ENCODE measurements at places on chromosomes 4 and X. TPM values are rescaled to one million over a fixed set of nuclear protein-coding genes. Genes with fewer than 3 reads are reported as not detected.

DNA sequence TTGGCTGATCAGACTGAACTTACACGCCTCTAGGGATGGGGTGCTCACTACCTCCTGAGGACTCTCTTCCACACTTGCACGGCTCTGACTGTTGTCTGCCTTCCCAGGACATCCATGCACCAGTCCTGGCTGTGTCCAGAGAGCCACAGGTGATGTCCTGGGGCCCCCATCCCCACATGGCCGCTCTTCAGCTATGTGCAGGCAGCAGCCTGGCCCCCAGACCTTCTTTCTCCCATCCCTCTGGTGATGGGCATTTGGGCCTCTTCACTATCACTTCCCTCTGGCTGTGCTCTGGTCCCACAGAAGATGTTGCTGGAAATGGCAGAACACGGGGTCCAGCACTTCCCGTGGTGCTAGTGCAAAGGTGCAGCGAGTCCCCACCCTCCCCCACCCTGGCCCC, 40.9 kb upstream of the HMX1 start:
- DNase-seq = no peak

Gene PPEF1
- 0.63 TPM for total RNA-seq

DNA sequence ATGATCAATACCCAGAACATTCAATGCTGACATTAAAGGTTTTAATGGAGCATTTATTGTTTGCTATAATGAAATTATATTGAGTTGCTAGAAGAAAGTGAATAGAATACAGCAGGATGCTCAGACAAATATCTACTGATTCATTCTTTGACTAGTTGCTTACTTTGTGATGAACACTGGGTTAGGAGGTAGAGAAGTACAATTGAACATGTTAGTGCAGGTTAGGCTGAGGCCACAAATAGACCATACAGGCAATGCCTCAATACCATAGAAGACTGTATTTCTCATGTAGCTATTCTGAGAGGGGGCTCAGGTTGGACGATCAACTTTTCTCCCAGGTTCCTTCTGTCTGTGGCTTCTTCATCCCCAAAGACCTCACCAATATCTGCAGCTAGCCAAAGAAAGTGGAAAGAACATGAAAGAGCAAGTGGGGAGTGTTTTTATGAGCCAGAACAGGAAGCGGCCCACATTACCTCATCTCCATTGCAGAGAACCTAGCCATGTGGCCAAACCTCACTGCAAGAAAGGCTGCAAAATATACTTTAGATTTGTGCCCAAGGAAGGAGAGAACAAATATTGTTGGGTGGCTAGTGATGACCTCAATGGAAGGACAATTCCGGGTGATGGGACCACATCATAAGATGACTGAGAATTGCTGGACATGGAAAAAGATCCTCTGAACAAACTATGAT, 180.3 kb upstream of the GATB start:
- no peak for DNase-seq

Gene ZNF732
- not detected for total RNA-seq

GRCh38 chr4:38860788-38861424, 4.3 kb upstream of the TLR6 start:
- peak; percentile 26 for DNase-seq

Gene UGT2B10
- total RNA-seq = not detected

Gene COX7B
- 233 TPM for total RNA-seq

GRCh38 chr4:107467461-107467860, 252.6 kb downstream of the PAPSS1 start:
- no peak for DNase-seq

DNA sequence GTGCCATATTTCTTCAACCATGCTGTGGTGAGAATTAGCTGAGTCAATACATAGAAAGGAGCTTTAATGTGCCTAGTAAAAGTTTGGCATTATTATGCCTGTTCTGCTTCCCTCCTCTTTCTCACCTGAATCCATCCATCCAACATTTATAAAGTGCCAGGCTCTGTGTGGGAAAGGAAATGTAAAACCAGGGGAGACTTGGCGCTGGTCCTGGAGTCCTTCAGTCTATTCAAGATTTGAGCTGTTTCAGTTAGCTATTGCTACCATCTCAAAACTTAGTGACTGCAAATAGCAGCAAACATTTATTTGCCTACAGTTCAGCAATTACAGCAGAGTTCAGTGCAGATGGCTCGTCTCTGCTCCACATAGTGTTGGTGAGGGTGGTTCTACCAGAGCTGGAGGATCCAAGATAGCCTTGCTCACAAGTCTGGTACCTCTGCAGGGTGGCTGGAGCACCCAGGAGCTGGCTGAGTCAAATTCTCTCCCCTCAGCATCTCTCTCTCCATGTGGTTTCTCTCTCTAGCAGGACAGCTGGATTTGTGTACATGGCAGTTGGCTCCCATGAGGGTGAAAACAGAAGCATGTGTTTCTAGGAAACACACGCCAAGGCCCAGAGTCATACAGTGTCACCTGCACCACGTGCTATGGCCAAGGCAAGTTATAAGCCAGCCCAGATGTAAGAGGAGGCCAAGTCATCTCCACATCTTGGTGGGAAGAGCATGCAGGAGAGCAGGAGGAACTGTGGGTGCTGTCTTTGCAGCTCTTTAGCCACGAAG, 77.3 kb downstream of the FHDC1 start:
- no peak for DNase-seq

Gene QRFPR
- total RNA-seq = 7.8 TPM

Gene KIT
- total RNA-seq = 38.1 TPM

DNA sequence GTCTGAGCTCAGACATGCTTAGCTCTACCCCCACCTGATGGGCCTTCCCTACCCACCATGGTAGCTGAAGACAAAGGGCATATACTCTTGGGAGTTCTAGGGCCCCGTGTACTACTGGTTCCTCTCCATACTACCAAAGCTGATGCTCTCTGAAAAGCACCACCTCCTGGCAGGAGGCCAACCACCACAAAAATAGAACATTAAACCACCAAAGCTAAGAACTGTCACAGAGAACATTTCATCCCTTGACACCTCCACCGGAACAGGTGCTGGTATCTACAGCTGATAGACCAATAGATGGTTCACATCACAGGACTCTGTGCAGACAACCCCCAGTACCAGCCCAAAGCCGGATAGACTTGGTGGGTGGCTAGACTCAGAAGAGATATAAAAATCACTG, 13.4 kb downstream of the EDA2R start:
- DNase-seq = no peak

DNA sequence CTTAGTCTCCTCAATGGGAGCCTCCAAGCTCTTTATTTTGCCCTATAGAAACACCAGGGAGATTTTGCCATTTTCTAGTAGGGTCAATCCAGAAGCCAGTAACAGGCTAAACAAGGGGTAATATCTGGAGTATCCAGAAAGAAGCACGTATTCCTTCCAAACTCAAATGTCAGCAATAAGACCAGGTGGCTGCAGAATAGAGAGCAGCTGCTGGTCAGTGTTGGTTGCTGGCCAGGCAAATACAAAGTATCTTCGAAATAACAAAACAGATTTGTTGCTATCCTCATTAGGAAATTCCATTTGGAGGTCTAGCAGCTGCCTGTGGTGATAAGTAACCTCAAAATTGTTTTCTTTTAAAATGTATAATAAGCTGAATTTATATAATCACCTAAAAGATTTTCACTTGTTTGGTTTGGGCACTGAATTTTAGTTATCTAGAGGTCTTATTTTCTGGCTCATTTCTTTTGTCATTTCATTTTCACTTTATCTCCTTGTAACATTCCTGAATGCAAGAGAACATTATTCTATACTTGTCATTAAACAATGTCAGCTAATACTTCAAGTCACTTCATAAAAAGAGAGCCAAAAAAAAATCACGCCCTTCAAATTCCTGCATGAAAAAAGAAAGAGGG, 320.6 kb downstream of the DTHD1 start:
- no peak for DNase-seq

- DNase-seq = peak; percentile 37
Observed at GRCh38 chr4:121951521-121952110, at the start of gene TRPC3. Gene TRPC3 (minus strand): TSS chr4:121952060. CDS start chr4:121951680, 380 bp downstream.

DNA sequence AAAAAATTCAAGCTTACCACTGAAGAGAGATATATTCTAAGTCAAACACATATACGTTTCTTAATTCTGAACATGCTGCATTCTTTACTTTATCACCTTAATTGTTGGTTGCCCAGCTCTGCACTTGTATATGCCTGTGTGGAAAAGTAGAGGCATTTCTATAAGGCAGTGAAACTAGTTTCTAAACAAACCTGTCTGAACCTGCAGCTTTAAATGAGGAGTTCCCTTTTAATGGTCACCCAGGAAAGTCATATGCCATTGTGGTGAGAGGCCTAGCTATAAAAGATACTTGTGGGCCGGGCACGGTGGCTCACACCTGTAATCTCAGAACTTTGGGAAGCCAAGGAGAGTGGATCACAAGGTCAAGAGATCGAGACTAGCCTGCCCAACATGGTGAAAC, 147.4 kb upstream of the RXFP1 start:
- no peak for DNase-seq

- DNase-seq = no peak
Observed at GRCh38 chrX:121008920-121009319, 23.4 kb upstream of the CT47A1 start.

- no peak for DNase-seq
Observed at GRCh38 chr4:73224886-73225285, 33.7 kb downstream of the ANKRD17 start.

DNA sequence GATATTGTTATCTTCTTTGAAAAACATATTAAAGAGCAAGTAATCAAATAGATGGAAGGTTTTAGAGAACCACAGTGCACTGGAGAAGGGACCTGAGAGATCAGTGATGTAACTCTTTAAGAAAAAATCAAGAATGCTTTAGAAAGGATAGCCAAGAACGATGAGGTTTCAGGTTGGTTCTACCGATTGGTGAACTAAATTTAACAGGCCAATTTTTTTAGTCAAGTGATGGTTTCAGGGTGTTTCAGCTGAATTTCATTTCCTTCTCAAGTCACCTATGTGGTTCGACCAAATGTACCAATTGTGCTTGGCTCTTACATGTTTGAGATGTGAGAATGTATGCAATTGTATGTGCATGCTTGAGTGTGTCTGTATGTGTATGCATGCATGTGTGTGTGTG, 26.5 kb downstream of the HS3ST1 start:
- no peak for DNase-seq

Gene KCND1
- total RNA-seq = 2.2 TPM

GRCh38 chr4:110516106-110516922, 40.4 kb downstream of the ENPEP start:
- DNase-seq = peak; percentile 80

GRCh38 chrX:1536712-1537030, 314 bp downstream of the P2RY8 start:
- DNase-seq = no peak

- DNase-seq = no peak
Observed at GRCh38 chrX:149511081-149511480, 6.0 kb upstream of the IDS start.

Gene SLC6A14
- total RNA-seq = not detected

Gene CXorf49
- not detected for total RNA-seq

DNA sequence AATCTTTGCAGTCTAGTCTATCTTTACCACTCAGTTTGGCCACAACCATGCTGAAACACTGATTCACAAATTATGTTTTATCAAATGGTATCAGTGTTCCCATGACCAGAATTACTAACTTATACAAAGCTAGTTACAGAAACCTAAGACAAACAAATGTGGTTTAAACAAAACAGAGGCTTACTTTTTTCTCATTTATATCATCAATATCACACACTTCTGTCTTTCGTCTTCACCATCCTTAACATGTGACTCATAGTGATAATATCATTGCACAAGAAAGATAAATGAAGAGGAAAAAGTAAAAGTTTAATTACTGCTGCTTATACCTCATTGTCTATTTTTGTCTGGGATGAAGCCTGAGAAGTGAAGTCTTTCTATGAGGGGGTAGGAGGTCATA, 406.6 kb downstream of the PCDH10 start:
- no peak for DNase-seq

DNA sequence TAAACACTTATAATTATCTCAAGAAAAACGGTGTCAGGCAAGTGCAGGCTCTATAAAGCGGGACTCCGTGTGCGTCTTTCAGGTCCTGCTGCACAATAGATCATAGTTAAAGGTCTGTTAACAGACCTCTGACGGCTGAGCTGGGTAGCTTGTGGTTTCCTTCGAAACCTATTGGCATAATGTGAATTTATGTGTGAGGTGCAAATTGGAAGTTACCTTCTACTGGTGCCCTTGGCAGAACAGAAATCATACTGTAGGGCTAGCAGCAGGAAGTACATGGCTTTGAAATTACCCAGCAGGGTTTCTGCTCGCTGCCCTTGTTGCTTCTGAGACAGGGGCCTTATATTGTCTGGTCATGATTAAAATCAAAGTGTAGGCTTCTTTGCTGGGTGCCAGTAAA, 216.4 kb upstream of the HAND2 start:
- DNase-seq = no peak

Gene GSX2
- not detected for total RNA-seq

DNA sequence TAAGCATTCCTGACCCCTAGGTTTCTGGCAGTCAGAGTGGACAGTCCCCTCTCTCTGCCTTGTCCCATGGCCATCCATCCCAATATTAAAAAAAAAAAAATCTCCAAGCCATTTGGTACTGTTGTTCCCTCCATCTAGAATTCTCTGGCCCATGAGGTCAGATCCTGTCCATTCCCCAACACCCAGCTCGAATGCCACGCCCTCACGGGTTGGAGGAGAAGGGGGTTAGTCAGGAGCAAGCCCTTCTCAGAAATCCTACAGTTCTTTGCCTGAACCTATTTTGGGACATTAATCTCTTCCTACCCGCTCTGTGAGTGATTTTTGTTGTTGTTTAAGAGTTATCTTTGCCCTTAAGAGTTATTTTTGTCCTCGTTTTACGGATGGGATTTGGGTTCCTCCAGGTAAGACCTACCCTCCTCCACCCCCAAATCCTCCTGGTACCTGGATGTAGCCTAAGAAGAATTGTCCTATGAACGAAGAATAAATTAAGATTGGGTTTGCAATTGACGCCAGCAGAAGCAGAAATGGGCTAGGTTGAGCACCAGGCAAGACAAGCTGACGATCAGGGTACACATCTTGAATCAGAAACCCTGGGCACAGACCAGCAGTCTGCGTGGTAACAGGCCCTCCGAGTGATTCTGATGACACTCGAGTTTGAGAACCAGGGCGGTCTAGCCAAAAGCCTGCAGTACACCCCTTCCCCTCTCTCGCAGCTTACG, 977 bp downstream of the RNF175 start:
- no peak for DNase-seq

GRCh38 chr4:142322996-142323395, 523.1 kb downstream of the INPP4B start:
- no peak for DNase-seq

GRCh38 chrX:120672841-120673530, 43.1 kb upstream of the C1GALT1C1 start:
- no peak for DNase-seq

- no peak for DNase-seq
Observed at GRCh38 chr4:181685461-181685860, 557.7 kb upstream of the TENM3 start.

Gene DOK7
- 7.0 TPM for total RNA-seq

GRCh38 chr4:32374206-32374605, 1654.0 kb downstream of the PCDH7 start:
- DNase-seq = no peak

All from kidney (tissue), 22 donors.